ENCODE measurements at places on chromosomes 2 and 18.

GRCh38 chr2:234770031-234770506, 181.7 kb upstream of the SH3BP4 start:
- DNase-seq: peak; percentile 75

- no peak for DNase-seq
These were observed 165.0 kb downstream of the ANKRD30B start for GRCh38 chr18:14912967-14913366.

- DNase-seq: peak; percentile 15
These were observed 625.2 kb downstream of the CPS1 start for GRCh38 chr2:211181626-211182025.

DNA sequence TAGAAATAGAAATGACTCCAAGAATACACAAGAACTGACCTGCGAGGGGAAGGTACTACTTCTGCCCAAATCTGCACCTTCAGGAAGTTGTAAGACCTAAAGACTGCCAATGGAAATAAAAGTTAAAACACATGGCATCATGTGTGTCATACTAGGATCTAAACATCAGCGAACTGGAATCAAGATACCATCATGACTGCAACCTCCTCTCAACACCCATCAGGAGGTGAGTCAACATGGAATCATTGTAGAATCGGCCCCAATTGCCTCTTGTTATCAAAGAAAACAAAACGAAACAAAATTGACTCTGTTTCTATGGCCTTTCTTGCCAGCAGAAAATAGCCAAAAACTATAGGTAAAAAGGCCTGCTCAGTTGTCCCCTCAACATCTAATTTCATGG, 15.1 kb downstream of the RDH14 start:
- DNase-seq: peak; percentile 72

DNA sequence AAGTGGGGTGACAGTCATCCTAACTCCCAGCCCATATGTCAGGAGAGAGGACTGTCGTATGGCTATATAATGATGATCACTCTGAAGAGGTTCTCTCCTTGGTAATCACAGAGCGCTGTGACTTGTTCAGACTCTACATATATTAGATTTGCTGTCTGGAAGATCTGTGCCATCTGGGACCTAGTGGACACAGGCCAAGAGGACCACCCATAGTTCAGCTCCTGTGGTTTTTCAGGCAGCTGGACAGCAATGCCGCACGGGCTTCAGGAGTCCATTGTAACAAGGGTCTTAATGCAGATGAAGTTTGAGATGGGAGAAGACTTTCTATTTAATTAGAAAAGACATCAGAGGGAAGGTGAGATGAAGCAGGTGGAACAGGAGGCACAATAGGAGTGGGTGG, 40.1 kb upstream of the EPHA4 start:
- DNase-seq: no peak

DNA sequence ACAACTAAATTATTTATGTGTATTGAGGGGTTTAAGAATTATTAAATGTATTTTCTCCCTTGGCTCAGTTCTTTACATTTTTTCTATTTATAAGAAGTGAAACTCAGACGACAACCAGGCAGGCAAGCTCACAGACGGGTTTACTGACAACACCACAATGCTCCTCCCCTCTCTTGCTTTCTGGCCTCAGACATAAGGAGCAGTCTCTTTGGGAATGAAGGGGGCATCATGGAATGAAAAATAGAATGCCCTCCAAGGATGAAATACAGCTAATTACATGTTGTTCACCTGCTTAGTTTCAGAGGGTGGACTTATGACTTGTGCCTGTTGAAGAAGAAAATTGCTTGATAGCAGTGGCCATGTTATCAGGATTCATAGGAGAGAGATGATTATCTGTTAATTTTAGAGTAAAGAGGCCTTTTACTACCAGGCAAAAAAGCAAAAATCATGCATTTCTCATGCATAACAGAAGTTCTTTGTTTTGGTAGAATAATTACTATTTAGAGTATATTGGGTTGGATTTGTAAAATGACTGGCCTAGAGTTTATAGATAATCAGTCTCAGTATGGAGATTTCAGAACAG, 172.1 kb upstream of the LRRTM1 start:
- no peak for DNase-seq

- no peak for DNase-seq
These were observed 71.2 kb upstream of the DOCK10 start for GRCh38 chr2:225113371-225114015.

GRCh38 chr2:209314653-209315052, 109.2 kb upstream of the MAP2 start:
- DNase-seq: peak; percentile 5

- no peak for DNase-seq
These were observed 39.7 kb upstream of the MMADHC start for GRCh38 chr2:149627111-149627801.

- DNase-seq: no peak
These were observed 98.6 kb downstream of the CPO start for GRCh38 chr2:207037896-207038295.

- DNase-seq: no peak
These were observed 16.1 kb downstream of the GAREM1 start for GRCh38 chr18:32454593-32454992.
